SJCRH30 (cell line): ENCODE measurements at places on chromosomes 1 and 21. TPM values are rescaled to one million over a fixed set of nuclear protein-coding genes. Genes with fewer than 3 reads are reported as not detected.

GRCh38 chr1:209884249-209884648, 53.8 kb upstream of the SYT14 start:
- no peak for DNase-seq

MMP23B gene
- 0.81 and 2.7 TPM in 2 replicates for total RNA-seq

- DNase-seq = no peak
Observed at GRCh38 chr1:53954128-53954527, 8.0 kb downstream of the LRRC42 start.

FCN3 gene
- not detected in 2 replicates for total RNA-seq

ERICH3 gene
- not detected in 2 replicates for total RNA-seq

DNA sequence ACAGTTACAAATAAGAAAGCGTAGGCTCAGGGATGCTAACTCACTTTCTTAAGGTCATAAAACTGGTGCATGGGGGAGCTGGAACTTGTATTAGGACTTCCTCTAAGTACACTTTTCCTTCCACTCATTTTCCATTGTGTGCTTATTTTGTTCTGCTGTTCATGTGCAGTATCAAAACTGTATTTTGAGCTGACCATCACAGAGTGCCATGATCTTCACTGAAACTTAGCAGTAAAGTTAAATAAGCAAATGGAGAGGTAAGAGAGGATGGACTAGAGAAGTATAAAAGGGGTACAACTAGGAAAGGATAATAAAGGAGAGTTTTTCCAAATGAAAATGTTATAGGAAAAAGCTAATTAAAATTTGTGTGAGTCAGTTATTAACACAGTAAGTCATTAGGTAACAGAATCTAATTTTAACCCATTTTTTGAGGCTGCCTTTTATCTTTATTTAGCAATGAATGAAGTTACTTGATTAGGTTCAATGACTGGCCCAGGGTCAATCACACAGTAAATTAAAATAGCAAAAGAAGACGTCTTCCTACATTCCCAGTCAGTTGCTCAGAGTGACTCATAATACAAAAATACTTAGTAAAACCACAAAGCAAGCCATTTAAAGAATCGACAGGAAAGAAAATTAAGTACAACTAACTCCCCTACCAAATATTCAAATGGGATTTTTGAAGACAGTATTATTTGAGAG, 165.8 kb upstream of the C1orf105 start:
- no peak for DNase-seq

- no peak for DNase-seq
Observed at GRCh38 chr1:167798952-167799351, 77.2 kb downstream of the MPZL1 start.

DNA sequence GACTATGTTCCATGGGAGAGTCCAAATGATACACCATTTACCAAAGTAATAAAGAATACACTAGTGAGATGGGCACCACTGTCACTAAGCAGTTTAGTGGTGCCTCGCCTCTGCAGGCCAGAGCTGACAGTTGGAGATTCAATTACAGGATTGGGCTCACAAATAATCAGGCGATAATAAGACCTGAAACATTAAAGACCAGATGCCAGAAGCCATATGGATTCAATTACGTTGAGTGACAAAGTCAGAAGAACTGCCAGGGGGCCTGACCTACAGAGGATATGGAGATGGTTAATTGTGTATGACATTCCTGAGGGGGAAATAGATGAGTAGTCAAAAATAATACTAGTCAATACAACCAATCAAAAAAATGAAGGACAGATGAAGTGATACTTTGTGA, 65.2 kb upstream of the ST6GALNAC5 start:
- DNase-seq = no peak

DNA sequence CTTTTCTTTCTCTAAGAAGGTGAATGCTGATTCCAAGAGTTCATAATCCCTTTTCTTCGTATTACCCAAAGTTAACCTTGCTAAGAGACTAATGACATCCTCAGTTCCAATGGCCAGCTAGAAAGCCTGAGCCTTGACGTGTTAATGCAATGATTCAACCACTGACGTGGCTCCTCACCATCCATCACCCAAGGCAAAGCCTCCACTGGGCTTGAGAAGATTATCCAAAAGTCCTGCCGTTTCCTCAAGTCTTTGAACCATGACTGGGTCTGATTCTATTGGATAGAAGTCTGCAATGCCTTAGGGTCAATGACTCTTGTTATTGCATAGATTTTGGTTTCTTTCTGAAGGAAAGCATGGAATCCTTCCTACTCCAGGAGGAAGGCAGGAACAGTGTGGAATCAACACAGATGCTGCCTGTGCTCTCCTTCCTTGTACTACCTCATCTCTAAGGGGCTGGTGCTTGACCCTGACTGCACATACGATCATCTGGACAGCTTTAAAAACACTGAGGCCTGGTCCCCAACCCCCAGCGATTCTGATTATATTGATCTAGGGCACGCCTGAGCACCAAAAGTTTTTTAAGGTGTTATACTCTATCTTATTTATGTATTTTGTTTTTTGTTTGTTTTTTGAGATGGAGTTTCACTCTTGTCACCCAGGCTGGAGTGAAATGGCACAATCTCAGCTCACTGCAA, 69.3 kb upstream of the ANGPTL1 start:
- DNase-seq = no peak

GRCh38 chr1:157477419-157477818, 74.9 kb downstream of the FCRL5 start:
- no peak for DNase-seq

DMBX1 gene
- not detected in 2 replicates for total RNA-seq

VASH2 gene
- 129 and 153 TPM in 2 replicates for total RNA-seq

DNA sequence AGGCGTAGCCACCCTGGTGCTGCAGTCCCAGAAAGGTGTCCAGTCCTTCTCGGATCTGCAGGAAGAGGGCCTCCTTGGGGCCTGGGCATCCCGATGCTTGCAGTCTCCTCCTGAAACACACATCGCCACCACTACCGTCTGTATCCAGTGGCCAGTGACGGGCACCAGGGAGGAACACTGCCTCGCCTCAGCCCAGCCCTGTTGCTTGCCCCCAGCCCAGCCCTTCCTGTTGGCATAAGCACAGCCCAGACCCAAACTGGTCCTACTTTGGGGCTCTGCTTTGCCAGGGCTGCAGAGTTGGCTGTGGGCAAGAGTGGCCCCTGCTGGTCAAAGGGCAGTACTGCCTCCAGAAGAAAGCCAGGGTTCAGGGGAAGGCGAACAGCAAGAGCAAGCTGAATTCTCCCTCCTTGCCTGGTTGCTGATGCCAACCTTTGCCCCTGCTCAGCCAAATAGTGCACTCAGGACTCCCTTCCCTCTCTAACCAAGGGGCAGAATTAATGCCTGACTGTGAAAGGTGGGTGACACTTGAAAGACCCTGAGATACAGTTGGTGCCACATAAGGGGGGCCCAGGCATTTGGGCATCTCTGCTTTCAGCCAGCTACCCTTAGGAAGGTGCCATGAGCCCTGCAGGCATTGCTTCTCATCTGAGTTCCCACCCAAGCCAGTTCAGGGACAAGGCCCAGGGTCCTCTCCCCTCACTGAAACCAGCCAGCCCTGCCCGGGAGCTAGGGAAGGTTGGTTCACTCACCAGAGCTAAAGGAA, 11.1 kb upstream of the ARHGEF2 start:
- peak; percentile 83 for DNase-seq

DNA sequence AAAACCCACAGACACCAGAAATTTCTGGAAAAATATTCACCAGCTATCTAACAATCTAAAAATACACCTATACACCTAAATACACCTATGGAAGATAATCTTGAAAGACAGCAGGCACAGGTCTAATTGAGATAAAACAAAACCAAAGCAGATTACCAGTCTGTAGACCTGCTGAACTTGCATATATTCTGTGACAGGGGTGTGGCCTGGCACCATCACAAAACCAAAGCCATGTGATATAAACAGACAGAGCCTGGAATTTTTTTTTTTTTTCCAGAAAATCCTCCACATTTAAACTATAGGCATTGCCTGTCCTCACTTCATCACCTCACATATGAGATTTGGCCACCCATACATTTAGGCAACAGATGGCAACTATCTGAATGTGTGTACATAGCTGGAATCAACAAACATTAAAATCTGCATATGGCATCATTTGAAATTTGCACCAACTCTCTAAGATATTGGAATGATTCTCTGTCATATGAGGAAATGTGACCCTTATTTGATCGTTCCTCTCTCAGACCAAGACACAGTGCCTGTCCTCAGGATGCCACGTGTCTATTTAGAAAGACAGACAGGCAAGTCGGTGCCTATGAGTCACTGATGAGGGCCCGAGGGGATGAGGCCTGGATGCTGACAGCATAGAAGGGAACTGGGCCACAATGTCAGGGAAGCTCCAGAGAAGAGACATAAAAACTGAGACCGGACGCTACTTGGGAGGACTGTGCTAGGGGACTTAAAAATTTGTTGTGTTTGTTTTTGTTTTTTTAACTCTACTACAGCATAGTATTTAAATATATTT, 32.6 kb downstream of the NMNAT2 start:
- peak; percentile 8 for DNase-seq

PPP1R8 gene
- 81.7 and 84.5 TPM in 2 replicates for total RNA-seq

DNA sequence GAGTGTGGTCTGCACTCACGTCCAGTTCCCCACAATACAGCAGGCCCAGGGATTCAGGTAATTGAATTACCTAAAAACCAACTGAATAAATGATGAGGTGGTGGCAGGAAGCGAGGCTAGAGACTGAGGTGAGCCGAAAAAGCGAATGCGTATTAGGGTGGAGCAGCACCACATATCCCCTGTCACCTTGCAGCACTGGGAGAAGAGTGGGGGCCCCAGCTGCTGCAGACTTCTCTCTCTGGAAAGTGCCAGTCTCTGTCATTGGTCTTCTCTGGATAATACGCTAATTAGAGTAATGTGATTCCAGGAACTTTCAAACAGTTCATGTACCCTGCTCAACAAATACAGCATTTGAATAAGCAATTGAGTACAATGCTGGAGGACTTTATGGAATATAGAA, 199.0 kb downstream of the RPS6KC1 start:
- DNase-seq = no peak

- no peak for DNase-seq
Observed at GRCh38 chr1:219088778-219089557, 84.7 kb upstream of the LYPLAL1 start.

- DNase-seq = no peak
Observed at GRCh38 chr21:20004367-20004766, 993.8 kb upstream of the NCAM2 start.

ADAMTS1 gene
- 188 and 220 TPM in 2 replicates for total RNA-seq

GRCh38 chr21:41763398-41763931, 3.4 kb downstream of the RIPK4 start:
- no peak for DNase-seq

DNA sequence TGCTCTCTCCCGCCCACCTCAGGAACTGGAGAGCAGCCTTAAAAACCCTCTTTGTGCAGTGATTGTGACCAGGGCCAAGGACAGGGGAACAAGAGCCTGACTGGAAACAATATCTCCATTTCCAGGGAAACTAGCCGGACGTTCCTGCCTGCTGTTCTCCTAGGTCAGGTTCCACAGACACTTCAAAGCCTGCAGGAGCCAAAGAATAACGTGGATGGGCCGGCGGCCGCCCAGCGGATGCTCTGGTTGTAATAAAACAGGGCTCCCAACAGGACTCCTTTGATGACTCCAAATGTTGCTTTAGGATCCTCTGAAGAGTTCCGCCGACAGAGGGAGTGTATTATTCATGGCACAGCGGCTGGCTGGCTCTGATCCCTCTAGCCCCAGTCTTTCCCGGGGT, 162.2 kb downstream of the PLXNA2 start:
- DNase-seq = no peak

DNA sequence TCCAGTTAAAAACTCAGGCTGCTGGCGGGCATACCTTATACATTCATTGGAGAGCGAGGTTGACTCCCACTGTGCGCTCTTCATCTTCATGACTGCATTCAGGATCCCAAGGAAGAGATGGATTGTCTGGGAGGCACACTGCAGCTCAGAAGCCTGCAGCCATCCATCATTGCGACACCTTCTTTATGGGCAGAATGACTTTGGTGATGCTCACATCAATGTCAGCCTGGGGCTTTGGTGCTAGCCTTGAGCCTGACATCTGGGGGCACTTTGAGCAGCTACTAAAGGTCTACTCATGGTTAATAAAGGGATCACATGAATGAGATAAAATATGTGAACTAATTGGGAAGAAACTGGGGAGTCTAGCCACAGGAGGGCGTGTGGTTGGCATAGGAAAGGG, 229.3 kb downstream of the PRDM2 start:
- no peak for DNase-seq

GRCh38 chr1:47656719-47657685, 219.2 kb downstream of the FOXD2 start:
- DNase-seq = no peak

GRCh38 chr1:94646786-94647555, 105.4 kb upstream of the F3 start:
- DNase-seq = no peak

ST6GALNAC3 gene
- 4.8 and 6.4 TPM in 2 replicates for total RNA-seq

DNA sequence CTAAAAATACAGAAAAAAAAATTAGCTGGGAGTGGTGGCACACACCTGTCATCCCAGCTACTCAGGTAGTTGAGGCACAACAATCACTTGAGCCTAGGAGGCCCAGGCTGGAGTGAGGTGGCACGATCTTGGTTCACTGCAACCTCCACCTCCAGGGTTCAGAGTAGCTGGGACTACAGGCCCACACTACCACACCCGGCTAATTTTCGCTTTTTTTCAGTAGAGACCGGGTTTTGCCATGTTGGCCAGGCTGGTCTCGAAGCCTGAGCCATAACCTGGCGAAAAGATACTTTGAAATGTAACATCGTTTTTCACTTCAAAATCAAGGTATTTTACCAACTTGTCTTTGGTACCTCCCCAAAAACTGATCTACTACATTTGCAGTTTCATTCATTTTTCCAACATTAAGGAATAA, 6.1 kb downstream of the GAS5 start:
- DNase-seq = no peak

- DNase-seq = no peak
Observed at GRCh38 chr1:66401244-66401643, 132.7 kb upstream of the SGIP1 start.

- no peak for DNase-seq
Observed at GRCh38 chr21:37168666-37169065, 95.6 kb downstream of the TTC3 start.

DNA sequence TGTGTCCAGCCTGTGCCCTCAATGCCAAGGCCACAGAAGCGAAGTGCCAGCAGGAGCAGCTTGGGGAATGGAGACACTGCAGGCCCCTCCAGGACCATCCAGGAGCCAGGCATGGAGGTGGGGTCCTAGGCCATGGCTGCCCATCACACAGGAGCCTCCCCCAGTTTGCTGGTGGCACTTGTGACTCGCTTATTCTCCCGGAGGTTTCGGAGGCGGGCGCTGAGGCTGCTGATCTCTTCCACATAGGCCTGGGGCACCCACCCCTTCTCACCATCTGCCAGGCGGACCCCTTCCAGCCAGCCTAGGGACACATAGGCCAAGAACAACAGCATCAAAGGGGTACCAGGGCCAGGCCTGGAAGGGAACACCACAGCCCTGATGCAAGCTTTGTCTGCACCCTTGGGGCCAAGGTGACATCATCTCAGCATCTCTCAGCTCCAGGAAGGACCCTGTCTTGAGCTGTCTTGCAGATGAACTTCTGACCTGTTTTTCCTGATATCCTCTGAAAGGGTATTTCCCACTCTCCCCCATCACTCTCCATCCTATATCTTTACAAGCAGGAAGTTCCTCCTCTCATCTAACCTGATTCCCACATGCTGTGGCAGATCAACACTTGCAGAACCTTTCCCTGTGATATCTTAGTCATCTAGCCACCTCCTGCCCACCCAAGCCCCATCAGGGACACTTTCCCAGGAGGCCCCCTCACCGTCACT, 13.9 kb downstream of the ARHGEF19 start:
- DNase-seq = no peak

- no peak for DNase-seq
Observed at GRCh38 chr1:52601991-52602855, at the start of gene GPX7. Gene GPX7 (plus strand): TSS chr1:52602371. CDS start chr1:52602410, 39 bp downstream.

MRPL39 gene
- total RNA-seq = 86.2 and 95.0 TPM in 2 replicates

GRCh38 chr1:21174230-21174629, 2.5 kb downstream of the EIF4G3 start:
- DNase-seq = no peak
